ENCODE measurements at places on chromosomes 7 and 10.

- no peak for DNase-seq
These were observed 58.5 kb downstream of the CPED1 start for GRCh38 chr7:121046893-121047468.

DNA sequence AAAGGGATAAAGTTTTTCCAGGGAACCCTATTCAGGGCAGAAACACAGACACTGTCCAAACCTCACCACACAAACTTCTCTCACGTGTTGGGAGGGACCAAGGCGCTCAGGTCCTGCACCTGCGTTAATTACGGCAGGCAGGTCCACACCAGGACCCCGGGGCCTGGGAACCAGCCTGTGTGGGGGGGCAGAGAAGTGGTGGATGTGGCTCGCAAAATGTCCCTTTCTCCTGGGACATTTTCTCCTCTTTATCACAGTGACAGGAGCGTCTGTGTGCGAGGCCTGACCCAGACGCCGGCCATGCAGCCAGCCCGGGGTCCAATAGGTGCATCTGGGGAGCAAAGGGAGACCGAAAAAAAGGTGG lies 73.4 kb upstream of the ZNF722 start:
- no peak for DNase-seq

DNA sequence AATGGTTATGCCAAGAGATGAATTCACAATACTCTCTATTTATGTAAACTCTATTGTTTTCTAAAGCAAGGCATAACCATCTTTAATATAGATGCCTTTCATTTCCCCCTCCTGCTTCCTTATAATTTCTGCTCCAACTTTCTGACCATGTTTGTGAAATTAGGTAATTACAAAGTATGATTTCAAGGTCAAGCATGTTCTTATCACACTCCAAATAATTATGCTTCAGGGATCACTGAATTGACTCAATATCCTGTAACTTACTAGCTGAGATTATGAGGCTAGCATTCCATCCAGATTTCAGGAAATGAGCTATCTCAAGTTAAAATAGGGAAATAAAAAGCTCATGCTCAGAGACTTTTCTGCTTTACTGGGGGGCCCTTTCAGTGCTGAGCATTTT lies 655.9 kb upstream of the IGFBP3 start:
- no peak for DNase-seq

DNA sequence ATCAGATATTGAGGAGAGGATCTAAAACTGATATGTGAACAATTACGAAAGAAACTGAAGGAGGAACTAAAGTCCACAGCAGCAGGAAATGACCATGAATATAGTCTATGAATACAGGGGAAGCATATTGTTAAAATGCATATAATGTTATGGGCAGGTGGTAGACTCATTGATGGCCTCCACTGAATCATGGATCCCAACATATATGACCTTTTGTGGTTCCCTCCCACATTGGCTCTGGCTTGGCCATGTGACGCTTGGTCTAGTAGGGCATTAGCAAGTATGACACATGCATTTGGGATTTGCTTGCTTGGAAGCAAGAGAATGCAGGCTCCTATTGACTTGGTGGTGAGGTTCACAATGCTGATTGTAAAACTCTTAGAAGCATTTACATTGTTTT lies 55.2 kb upstream of the RAB18 start:
- DNase-seq: no peak

DNA sequence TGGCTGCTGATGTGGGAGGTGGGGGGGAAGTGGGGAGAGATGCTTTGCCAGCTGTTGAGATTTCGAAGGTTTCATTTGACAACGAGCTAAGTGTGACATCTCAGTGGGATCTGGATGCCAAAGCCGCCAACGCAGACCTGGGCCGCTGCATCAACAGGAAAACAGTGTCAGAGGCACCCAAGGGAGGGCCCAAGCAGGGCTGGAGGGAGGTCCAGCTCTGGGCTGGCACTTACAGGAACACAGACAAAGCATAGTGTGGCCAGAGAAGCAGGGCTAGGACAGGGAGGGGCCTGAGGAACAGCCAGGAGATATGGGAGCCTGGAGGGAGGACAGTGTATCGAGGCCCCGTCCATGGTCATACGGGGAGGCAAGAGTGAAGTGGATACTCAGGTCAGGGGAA lies 73.1 kb downstream of the GTF2IRD1 start:
- DNase-seq: no peak

DNA sequence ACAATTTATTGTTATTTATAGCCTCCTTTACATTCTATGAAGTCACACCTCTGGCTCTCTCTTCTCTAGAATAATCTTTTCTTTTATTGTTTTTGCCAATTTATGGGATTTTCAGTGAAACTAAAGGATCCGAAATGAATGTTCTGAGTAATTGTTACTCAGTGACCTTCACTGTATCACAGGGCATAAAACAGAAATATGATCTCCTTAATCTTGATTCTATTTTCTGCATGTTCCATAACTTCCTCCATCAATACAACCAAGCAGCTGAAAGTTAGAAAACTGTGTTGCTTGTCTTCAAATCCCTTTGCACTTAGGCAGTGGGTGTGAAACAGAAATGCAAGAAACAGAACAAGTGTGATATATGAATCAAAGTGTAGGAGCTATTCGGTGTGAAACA lies 57.4 kb upstream of the FERD3L start:
- no peak for DNase-seq

GRCh38 chr7:135684136-135684535 lies 21.8 kb downstream of the STMP1 start:
- no peak for DNase-seq

GRCh38 chr10:87613751-87614150 lies 45.9 kb upstream of the PAPSS2 start:
- DNase-seq: no peak

GRCh38 chr10:10657139-10657760 lies 360.4 kb upstream of the CELF2 start:
- DNase-seq: no peak

DNA sequence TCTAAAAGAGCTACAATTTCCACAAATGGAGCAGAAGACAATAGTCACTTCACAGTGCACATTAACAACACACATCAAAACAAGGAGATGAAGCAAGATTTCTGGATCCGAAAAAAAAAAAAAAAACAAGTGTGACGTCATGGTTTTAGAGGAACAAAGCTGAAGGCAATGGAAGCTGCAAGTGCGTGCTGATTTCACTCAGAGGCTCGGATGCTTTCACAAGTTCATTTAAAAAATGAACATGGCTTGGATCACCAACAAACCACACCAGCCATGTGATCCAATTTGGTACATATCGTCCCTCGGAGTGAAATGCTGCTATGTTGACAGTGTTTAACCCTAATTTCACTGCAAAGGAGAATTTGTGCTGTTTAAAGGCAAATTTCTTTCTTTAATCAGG lies 337.0 kb upstream of the PRKCQ start:
- no peak for DNase-seq

- DNase-seq: peak; percentile 27
These were observed 107.7 kb upstream of the KLF6 start for GRCh38 chr10:3892440-3893425.

GRCh38 chr7:18320971-18321567 lies 174.5 kb upstream of the HDAC9 start:
- no peak for DNase-seq

DNA sequence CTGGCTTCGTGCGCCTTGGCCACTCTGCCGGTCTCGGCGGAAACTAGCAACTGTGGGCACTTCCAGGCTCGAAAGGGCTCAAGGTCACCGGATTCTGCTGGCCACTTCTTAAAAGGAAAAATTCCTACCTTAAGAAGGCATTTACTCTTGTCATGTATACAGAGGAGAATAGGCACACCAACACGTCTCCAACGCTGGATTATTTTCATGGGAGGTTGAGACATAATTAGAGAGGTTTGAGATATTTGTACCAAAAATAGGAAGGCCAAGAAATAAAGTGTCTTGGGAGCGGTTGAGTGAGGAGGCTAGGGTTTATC lies 4.5 kb upstream of the CYP26A1 start:
- DNase-seq: no peak

DNA sequence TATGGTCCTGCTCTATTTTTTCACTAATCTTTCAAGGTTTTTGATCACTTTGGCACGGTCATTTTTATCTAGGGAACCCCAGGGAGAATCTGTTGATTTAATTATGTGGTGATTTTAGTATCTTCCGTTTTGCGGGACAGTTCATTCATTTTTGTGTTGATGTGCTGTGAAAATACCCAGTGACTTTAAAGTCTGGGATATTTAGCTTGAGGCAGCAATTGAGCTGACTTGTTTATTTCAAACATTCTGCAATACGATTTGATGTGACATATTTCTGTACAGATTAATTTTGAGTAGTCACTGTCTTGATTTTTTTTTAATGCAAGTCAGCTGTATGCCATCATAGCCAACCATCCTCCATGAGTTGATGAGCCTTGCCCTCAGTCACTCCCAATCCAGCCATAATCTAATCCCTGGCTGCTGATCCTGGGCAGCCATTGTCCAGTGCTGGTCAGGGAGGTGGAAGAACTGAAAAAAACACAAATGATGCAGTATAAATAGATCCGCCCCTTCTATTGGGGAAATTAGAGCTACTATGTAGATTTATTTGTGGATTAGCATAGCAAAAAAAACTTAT lies 183.4 kb downstream of the CCSER2 start:
- no peak for DNase-seq

GRCh38 chr10:132174237-132174636 lies 12.5 kb upstream of the DPYSL4 start:
- no peak for DNase-seq

DNA sequence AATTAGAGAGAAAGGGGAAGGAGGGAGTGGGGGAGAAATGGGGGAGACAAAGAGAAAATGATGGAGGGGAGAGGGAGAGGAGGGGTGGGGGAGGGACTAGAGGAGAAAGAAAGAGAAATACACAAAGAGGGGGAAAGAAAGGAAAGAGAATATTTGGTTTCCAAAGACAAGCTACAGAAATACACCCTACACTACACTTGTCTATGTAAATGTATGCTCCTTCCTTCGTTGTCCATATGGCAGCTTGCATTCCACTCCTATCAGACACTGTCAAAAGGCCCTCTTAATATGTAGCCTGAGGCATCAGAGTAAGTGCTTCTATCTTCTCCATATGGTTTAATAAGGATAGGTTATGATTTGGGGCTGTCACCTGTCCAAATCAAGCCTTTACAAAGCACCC lies 92.8 kb upstream of the FEZF1 start:
- DNase-seq: no peak

DNA sequence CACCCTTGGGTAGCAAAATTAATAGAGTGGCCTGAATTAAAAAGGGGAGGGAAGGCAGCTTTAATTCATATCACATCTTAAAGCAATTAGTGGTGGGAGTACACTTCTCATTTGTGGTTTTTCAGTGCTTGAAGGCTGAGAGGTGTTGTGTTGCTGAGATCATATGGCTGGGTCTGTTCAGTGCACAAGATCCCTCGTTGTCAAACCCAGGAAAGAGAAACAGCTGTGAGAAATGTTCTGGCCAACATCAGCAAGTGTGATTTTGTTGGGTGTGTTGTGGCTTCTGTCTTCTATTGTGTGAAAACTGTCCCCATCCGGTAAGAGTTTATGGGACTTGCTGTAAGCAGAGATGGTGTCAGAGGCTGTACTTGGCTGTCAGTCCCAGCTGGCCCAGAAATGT lies 197.9 kb upstream of the BMPER start:
- no peak for DNase-seq
